ENCODE measurements at places on chromosomes 2 and 18.

GRCh38 chr18:23617412-23618014 lies 31.2 kb upstream of the NPC1 start:
- DNase-seq = no peak

DNA sequence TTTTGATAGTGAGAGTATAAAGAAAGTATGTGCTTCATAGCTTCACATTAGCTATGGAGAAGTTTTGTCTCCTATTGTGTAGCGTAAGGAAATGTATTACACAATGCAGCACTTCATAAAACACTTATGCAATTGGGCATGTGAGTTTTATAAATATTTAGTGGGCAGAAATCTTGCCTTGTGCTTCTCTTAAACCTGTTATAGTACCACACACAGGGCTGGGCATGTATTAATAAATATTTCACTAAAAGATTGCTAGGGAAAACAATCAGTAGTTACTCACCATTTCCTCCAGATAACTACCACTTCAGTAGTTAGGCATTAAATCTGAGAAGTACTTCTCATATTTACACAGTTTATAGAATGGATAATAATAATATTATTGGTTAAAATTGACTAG lies 1080.8 kb upstream of the PIK3C3 start:
- DNase-seq = no peak

DNA sequence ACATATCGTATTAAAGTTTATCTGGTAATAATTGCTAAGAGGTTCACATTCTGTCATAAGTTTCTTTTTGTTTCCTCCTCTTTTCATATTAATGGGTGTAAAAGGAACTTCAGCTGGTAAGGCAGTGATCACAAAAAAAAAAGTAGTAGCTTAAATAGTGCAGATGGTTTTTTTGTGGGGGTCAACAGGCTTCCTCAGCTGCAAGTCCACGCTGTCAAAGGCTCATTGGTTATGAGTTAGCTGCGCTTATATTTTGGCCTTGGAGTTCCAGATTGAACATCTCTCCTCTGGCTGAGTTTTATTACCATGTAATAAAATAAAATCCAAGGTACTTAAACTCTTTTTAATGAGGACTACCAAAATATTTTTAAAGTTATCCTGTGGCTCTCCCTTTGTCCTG lies 277.0 kb upstream of the ZEB2 start:
- DNase-seq = no peak

GRCh38 chr2:45342-46130 lies 769 bp downstream of the FAM110C start:
- no peak for DNase-seq

GRCh38 chr2:5304640-5305039 lies 387.5 kb upstream of the SOX11 start:
- DNase-seq = no peak

GRCh38 chr2:189657867-189658266 lies 3.4 kb upstream of the ASNSD1 start:
- DNase-seq = no peak

DNA sequence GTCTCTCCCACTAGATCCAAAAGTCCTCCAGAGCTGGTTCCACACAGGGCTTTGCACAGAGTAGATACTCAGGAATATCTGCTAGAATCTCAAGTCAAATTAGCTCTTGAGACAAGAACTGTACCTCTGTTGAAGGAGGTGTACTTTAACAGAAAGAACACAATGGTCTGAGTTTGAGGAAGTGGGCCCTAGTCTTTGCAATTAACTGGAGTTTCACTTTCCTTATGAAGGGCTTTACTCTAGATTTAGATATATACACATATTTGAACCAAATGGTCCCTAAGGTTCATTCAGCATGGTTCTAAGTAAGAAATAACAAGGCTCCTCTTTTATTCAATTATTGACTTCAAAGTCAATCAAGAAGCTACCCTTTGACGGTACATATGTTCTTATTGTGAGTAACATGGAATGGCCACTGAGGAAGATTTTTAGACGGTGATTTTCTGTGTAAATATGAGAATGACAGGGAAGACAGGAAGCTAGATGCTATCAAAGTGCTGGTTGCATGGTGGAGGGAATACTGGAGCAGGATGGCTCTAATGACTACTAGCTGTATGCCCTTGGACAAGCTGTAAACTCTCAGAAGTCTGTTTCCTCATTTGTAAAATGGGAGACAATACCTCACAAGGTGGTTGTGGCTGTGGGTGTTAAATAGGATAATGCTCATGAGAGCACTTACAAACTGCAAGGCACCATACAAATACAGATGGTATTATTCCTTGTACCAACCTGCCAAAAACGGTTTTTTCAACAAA lies 73.5 kb upstream of the SERTAD2 start:
- no peak for DNase-seq

GRCh38 chr18:6976935-6977334 lies 140.7 kb downstream of the LAMA1 start:
- DNase-seq = no peak

DNA sequence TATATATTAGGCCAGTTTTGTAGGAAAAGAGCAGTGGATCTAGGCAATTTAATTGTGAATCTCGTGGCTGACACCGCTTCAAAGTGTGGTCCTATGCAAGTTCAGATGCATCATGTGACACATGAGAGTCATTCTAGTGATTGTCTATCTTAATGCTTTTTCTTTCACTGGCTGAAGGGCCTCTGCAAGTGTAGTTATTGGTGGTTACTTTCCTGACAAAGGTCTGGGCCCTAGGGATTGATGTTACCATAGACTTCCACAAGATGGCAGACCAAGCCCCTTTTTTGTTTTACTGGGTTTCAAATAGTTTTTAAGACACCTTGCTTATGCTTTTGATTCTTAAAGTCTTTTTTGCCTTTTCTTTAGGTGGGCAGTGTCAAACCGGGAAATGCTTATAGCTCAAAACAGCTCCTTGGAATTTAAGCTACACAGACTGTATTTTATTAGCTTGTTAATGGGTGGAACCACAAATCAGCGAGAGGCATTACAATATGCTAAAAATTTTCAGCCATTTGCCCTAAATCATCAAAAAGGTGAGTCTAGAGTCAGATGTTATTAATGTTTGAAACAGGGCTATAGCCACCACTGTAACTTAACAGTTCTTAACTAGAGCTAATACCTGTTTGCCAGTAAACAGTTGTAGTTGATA lies 25.9 kb downstream of the CD8A start:
- DNase-seq = peak; percentile 16

- DNase-seq = no peak
Measured at GRCh38 chr2:183505911-183506310, 381.7 kb downstream of the NUP35 start.

DNA sequence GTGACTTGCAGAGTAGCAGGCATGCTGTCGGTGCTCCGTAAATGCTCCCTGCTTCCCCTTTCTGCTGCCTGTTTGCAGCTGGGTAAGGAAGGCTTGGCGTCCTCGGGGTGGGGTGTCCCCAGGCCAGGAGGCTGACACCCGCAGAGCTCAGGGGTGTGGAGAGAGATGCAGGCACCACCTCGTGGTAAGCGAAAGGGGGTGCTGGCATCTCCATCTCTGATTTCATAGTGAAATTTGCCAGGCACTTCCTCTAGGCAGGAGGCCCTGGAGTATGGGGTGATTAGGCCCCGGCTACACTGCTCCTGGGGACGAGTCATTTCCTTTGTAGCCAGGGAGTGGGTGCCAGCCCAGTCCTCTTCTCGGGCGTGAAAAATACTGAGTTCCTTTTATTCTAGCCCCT lies 160.4 kb downstream of the KLHL29 start:
- no peak for DNase-seq

- DNase-seq = no peak
Measured at GRCh38 chr18:75945265-75945933, 517.9 kb upstream of the SMIM21 start.

Measured in T-helper 1 cell (primary cell).